ENCODE measurements at places on chromosomes 5 and 9.
A peak's percentile ranks its signal among the peaks of the same experiment; 100 is the strongest.

DNA sequence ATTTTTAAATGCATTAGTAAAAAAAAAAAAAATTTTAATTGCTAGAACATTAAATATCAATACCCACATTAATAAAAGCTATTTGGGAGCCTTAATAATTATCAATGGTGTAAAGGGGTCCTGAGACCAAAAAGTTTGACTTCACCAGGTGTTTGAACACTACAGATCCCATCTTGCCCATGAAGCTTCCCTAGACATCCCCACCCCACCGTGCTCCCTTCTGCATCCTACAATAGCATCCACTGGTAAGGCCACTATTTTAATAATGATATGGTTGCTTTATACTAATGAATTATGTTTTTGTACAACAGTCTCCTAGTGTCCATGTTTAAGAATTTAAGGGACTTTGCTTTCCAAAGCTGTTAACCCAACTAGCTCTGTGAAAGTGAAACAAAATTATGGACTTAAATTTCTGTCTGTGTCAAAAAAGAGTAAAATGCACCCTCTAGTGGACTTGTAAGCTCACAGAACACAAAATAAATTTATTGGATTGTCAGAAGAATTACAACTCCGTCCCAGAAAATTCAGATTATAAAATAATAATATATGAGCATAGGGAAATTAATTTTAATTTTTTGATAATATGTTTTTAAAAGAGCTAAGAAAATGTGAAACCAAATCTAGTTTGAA is 76.0 kb downstream of the ARL15 start:
- peak; percentile 41 for DNase-seq

DNA sequence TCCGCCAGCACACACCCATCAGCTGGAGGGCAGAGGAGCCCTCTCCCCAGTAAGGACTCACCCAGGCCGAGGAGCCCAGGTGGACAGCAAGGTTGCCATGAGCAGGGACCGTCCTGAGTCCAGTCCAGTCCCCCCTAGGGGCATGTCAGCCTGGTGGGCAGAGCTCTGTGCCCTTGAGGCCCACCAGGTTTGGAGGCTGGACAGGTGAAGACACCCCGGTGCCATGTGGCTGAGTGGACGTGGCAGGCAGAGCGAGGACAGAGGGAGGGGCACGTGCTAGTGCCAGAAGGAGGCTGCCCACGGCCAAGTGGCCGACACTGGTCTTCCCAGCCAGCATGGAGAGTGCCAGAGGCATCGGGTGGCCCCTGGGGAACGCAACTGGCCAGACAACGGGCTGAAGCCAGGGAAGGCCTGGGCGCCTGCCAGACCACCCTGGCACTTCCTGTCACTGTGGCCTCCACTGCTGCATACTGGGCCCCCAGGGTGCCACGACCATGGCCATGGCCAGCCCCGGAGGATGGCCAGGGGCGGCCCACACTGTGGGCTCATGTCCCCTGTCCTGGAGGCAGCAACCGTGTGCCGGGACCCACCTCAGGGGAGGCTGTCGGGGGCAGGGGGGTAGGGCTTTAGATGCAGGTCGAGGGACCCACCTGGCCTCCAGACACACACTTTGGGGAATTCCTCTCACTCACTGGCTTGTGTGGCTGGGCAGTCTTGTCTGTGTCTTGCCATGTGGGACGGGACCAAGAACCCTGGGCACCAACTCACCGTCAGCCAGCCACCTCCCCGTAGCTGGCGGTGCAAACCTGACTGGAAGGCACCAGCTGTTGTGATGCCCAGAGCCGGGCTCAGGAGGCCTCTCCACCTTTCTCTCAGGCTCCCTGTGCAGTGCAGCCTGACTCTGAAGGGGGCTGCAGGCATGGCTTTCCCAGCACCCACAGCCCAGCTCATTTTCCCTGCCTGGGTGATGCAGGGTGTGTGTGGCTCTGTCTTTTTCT is 42.3 kb upstream of the LPCAT1 start:
- no peak for DNase-seq

GRCh38 chr5:61919920-61920319 is 386.1 kb upstream of the KIF2A start:
- no peak for DNase-seq

GRCh38 chr9:125332527-125332926 is 70.9 kb downstream of the GAPVD1 start:
- DNase-seq: no peak

GRCh38 chr5:61289241-61289640 is 42.8 kb upstream of the ZSWIM6 start:
- DNase-seq: no peak

DNA sequence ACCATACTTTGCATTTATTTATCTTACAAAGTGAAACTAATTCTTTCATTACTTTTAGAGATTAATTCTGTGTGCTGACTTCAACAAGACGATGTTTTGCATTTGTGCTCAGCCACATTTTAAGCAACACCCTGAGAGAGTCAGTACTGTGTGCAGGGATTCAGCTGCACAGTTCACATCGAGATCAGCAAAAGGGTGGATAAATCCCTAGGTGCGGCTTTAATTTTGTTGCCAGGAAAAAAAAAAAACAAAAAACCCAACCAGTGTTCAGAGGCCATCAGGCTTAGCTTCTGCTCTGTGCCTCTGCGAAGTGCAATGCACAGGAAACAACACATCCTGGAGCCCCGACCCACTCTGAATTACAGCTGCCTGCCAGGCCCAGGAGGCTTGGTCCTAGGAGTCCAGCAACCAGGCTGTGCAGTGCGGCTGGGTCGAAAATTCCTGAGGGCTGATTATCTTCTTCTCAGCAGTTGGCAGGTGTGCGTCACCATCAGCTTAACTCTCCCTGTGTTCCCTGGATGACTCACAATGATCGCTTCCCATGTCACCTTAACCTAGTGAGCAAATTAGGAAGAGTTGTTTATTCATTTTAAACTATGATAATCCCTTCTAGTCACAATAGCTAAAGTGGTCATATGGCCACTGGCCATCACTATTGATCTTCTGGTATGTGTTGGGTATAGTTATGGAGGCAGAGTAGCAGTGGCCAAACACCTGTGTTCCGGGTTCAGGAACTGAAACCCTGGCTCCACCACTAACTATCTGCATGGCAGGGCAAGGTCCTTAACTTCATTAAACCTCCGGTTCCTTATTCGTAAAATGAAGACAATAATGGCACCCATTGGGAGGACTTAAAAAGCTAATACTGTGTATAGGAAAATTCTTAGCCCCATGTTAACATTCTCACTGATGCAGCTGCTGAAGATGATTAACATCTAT is 31.2 kb upstream of the NDUFB6 start:
- DNase-seq: peak; percentile 76

- no peak for DNase-seq
These were observed 478 bp upstream of the SETD9 start for GRCh38 chr5:56908942-56909293.

DNA sequence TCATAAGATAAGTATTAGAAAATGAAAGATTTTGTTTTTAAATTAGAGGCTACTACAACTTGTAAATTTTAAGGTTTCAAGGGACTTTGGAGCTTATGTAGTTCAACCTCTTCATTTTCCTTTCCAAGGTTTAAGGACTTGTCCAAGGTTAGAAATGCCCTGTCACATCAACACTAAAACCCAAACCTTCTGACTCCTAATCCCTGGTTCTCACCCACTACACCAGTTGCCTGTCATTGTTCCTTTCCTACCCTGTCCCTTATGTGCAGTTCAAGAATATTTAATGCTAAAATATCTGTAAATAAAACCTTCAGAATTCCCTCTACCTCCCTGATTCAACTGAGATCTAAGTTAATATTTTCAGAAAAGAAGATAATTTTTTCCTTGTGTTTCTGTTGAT is 206.4 kb downstream of the NFIB start:
- DNase-seq: no peak

GRCh38 chr9:131546336-131547084 is 1.2 kb downstream of the PRRT1B start:
- no peak for DNase-seq

DNA sequence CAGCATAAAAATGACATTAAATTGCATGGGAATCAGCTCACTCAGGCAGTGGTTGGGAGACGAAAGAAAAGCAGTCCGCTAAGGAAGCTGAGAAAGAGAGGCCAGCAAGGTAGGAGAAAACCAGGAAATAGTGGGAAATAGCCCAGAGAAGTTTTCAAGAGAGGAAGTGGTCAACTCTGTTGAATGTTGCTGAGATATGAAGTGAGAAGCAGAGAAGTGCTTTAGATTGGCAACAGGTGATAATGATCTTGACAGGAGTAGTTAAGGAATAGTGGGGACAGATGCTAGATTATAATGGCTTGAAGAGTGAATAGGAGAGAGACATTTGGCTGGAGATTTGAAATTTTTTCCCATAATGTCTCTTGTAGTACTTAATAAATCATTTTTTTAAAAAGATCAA is 30.8 kb downstream of the CNTRL start:
- DNase-seq: no peak

DNA sequence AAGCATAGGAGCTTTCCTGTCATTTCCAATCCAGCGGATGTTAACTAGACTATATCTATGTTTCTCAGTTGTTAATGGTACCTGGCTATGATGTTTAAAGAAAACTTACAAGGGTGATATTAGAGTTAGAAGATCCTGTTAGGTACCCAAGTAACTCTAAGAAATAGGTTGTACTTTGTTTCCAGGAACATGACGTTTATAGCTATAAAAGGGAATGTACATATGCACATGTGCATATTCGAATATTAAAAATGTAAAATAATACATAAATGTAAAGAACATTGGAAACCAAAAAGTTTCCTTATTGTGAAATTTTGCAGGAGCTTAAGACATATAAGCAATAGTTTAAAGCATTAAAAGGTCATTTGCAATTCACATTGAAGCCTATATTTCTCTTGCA is 247.7 kb upstream of the EDIL3 start:
- no peak for DNase-seq

DNA sequence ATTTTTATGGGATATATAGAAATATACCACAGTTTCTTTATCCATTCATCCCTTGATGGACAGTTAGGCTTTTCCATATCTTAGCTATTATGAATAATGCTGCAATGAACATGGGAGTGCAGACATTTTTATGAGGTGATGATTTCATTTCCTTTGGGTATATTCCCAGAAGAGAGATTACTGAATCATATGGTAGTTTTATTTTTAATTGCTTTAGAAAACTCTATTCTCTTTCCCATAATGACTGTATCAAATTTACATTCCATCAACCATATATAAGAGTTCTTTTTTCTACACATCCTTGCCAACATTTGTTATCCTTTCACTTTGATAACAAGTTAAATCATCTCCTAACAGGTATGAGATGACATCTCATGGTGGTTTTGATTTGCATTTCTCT is 821.6 kb downstream of the TLE1 start:
- DNase-seq: no peak

DNA sequence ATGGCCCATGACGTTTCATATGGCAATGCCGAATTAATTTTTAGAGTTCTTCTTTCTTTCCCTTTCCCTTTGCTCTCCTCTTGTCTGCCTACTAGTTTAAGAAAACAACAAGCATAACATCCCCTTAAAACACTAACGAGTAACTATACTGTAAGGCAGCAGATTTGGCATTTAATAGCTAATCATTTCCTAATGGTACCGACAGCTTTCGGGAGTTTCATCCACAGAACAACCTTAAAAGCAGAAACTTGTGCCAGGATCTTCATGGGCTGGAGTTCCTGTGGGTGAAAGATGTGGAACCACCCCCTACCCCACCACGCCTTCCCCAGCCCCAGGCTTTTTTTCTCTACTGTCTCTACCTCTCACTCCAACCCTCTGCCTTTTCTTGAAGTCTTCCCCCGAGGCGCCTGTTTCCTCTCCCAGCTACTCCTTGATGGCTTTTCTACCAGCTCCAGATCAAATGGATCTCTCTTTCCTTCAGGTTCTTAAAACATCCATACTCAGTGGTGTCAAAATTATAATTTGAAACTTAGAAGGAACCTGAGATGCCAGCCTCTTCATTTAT is 319.5 kb downstream of the PIK3R1 start:
- DNase-seq: no peak

DNA sequence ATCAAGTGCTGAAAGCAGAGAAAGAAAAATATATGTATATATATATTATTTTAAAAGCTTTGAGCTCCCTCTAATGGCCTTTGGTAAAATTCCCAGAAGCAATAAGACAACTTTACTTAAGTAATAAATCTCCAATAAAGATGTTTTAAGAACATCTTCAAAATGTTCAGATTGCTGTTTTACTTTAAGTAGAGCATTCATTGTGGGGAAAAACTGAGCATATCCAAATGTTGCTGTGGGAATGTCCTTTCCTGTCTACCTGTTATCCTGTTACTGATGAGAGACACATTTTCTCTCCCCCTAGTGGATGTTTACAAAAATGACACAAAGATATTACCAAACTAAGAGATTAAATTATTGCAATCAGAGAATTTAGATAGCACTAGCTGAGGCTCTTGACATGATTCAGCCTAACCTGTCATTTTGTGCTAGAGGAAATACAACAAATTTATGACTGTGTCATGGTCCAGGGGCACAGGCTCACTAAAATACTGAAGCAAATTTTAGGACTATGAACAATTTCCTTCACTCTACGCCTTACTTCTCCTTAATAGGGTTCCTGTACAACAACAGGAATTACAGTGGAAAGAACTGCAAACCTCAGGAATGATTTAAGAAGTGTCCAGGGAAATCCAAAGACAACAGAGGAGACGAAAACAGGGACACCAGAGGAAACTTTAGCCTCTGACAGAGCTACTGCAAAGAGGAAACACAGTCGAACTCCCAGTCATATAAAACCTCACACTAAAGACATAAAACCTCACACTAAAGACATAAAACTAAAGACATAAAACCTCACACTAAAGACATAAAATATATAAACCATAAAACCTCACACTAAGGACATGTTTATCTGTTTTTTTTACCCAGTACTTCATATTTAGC is 24.3 kb upstream of the PRRC1 start:
- DNase-seq: peak; percentile 67

DNA sequence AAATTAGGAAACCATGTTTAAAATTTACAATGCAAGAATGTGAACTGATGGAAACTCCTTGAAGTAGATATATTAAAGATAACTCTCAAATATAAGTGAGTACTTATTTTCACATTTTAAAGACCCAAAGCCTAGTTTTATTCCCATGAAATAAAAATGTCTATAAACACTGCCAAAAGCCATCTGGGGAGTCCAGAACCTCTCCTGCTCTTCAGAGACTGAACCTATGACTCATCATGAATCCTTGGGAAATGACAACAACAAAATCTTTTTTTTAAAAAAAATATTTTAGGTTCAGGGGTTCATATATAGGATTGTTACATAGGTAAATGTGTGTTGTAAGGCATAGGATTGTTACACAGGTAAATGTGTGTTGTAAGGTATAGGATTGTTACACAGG is 33.8 kb upstream of the FYB1 start:
- no peak for DNase-seq

GRCh38 chr9:3569529-3569928 is 43.7 kb upstream of the RFX3 start:
- DNase-seq: no peak

DNA sequence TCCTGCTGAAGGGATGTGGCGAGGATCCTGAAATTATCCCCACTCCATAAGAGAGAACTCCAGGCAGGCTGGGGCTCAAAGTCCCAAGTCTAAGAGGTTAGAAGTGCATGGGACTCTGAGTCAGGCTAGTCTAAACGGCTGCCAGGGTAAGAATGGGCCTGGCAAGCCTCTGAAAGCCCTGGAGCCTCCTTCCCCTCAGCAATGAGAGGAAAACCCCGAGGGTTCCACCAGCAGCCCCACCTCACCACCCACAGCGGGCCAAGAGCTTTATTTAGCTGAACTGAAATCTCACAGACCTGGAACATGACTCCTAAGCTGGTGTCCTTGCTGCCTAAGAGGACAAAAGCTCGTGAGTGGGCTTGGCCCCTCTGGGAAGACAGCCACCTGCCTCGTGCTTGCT is 135.5 kb downstream of the SEC61B start:
- DNase-seq: no peak

GRCh38 chr9:22120159-22120549 is 111.0 kb upstream of the CDKN2B start:
- DNase-seq: no peak

- DNase-seq: no peak
These were observed 3.6 kb upstream of the JAKMIP2 start for GRCh38 chr5:147786142-147786541.

Data from LoVo (cell line).